ENCODE measurements at places on chromosomes 2 and 18.

DNA sequence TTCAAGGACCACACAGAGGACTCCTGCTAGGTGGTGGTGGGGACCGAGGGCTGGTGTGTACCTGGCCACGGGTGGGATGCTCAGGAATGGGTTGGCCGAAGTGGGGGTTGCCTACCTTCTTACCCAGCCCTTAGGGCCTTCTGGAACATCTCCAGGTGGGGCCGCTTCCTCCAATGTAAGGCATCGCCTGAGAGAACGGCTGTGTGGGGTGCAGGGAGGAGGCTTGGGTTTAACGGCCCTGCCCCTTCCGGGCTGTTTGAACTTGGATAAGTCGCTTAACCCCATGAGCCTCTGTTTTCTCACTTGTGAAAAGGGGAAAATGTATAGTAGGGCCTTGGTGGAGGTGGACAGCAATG lies 35.0 kb downstream of the EMILIN2 start:
- no peak for DNase-seq

- DNase-seq = peak; percentile 80
Measured at GRCh38 chr2:72815655-72816278, 10.1 kb downstream of the EXOC6B start.

GRCh38 chr18:57644540-57644939 lies 22.9 kb upstream of the NARS1 start:
- no peak for DNase-seq

GRCh38 chr2:71423817-71424420 lies 29.4 kb upstream of the DYSF start:
- DNase-seq = no peak

- no peak for DNase-seq
Measured at GRCh38 chr2:237320801-237321560, 93.0 kb downstream of the COL6A3 start.

DNA sequence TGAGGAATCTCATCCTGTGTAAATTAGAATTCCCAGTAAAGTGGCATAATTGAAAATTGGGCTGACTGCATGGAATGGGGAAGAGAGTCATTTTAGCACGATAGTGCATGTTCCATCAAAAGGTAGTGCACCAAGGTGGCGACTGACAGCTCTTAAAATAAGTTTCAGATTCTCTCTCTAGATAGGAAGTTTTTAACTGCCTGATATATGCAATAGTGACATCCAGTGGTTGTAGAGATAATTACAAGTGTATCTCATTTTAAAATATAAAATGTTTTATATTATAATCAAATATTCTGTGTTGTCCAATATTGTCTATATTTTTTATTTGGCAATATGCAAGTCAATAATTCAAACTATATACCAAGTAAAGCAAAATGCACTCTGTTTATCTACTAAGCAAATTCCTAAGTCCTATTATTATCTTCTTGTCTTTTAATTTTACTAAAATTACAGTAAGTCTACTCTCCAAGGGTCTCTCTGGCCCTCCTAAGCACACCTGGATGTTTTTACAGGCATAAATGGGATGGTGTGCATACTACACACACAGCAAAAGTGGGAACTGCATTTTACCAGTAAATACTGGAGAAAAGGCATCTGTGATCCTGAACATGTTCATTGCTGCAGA lies 397.7 kb upstream of the HNRNPA3 start:
- no peak for DNase-seq

- peak; percentile 82 for DNase-seq
Measured at GRCh38 chr2:109128048-109128615, 873 bp upstream of the SH3RF3 start.

- no peak for DNase-seq
Measured at GRCh38 chr2:209074711-209075110, 349.1 kb upstream of the MAP2 start.

- DNase-seq = no peak
Measured at GRCh38 chr2:9370746-9371145, 52.6 kb downstream of the ITGB1BP1 start.

- no peak for DNase-seq
Measured at GRCh38 chr2:168244318-168244717, 3.1 kb downstream of the STK39 start.

DNA sequence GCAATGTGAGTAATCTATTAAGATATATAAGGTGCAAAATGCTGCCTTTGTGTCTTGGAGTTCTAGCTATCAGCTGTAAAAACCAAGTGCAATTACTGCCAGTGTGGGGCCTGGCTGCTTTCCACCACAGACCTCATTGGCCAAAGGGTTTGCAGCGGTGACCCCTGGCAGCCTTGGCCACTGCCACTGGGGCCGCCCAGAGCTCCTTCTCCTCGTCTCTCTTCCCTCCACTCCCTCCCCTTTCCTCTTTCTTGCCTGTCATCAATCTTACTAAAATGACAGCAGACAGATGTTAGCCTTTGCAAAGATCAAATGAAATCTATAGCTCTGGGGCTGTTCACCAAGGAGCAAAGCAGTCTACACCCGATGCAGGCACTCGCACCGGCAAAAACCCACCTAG lies 986.3 kb downstream of the BCL11A start:
- DNase-seq = no peak

GRCh38 chr2:26940001-26940400 lies 30.4 kb upstream of the MAPRE3 start:
- no peak for DNase-seq

DNA sequence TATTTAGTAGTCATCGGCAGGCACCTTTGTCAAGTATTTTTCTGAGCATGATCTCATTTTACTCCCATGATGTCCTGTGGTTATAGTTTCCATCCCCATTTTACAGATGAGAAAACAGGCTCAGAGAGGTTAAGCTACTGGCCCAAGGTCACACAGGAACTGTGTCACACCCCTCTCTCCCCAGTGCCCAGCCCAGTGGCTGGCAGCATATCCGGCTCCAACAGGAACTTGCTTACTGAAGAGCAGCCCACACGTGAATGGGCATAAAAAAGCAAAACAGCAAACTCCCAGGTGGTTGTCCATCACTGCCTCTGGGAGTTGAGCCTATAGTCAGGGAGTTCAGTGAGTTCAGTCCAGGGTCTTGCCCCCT lies 8.3 kb upstream of the KLF11 start:
- no peak for DNase-seq

- DNase-seq = no peak
Measured at GRCh38 chr2:12338946-12339697, 377.6 kb upstream of the TRIB2 start.

- no peak for DNase-seq
Measured at GRCh38 chr18:33577685-33578517, at the start of gene ASXL3. ASXL3 (plus strand) TSS chr18:33578219; CDS start chr18:33578632, 413 bp downstream.

Measured in adrenal gland (tissue), 19 donors.